ENCODE measurements at places on chromosomes 12 and 14. TPM values are rescaled to one million over a fixed set of nuclear protein-coding genes. Genes with fewer than 3 reads are reported as not detected.

MIPOL1 gene
- not detected for total RNA-seq

CD27 gene
- total RNA-seq = 82.1 TPM

PTPN21 gene
- 0.07 TPM for total RNA-seq

KIF5A gene
- 2.4 TPM for total RNA-seq
